ENCODE measurements at places on chromosomes 1 and 21.

DNA sequence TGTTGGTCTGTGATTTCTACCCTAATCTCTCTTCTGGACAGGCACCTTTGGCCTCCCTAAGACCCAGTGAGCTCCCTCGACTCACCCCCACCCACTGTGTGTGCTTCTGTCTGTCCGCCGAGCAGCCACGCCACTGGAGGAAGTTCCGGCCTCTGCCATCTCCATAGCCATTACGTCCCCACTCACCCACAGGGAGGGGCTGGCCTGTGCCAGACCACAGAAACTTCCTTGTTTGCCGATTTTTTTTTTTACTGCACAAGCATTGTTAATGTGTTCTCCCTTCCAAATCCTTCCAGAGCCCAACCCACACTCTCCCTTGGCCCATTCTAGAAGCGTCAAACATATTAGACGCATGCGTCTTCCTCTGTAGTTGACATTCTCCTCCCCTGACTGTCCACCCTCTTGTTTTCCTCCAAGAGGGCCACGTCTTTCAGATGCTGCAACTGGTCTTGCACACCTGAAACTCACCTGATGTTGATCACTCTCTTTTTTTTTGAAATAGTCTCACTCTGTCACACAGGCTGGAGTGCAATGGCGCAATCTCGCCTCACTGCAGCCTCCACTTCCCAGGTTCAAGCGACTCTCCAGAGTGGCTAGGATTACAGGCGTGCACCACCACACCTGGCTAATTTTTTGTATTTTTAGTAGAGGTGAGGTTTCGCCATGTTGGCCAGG is 72.3 kb downstream of the EVA1C start:
- DNase-seq = no peak

DNA sequence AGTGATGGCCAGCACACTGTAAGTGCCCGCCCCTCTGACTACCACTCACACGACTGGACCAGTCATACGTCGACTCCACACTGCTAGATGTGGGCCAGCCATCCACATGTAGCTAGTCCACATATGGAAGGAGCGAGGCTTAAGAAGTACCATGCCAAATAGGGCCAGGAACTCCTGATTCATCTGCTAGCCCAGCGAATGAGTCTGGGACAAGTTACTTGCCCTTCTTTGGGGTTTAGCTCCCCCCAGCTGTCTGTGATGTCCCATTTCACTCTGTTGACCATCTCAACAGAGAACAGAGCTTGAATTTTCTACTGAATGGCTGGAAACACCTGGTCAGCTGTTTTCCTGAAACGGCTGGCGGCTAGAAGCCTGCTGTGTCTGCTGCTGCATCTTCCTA is 5.8 kb downstream of the CSRP1 start:
- no peak for DNase-seq

DNA sequence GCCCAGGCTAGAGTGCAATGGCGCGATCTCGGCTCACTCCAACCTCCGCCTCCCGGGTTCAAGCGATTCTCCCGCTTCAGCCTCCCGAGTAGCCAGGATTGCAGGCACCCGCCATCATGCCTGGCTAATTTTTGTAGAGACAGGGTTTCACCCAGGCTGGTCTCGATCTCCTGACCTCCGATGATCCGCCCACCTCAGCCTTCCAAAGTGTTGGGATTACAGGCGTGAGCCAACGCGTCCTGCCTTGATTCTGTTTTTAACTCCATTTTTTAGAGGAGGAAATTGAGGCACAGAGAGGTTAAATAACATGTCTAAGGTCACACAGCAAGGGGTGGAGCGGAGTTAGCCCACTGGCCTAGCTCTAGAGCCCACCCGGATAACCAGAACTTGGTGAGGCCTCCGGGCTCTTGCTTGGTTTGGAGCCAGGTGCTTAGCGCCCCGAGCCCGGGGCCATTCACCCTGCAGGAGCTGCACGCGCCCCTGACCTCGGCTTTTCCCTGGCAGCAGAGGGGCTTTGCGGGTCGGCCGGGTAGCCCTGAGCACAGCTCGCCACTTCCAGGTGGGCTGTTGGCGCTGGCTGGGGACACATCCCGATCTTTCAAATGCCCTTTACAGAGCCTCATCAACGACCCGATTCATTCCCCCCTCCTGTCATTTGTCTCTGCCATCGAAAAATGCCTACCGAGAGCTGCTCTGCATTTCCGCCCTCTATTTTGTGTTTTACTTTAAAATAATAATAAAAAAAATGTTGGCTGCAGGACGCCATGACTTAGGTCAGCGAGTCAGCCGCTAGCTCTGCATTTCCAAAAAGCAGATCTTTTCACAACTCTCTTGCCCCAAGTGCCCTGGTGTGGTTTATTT is 11.2 kb downstream of the SIM2 start:
- DNase-seq = no peak

DNA sequence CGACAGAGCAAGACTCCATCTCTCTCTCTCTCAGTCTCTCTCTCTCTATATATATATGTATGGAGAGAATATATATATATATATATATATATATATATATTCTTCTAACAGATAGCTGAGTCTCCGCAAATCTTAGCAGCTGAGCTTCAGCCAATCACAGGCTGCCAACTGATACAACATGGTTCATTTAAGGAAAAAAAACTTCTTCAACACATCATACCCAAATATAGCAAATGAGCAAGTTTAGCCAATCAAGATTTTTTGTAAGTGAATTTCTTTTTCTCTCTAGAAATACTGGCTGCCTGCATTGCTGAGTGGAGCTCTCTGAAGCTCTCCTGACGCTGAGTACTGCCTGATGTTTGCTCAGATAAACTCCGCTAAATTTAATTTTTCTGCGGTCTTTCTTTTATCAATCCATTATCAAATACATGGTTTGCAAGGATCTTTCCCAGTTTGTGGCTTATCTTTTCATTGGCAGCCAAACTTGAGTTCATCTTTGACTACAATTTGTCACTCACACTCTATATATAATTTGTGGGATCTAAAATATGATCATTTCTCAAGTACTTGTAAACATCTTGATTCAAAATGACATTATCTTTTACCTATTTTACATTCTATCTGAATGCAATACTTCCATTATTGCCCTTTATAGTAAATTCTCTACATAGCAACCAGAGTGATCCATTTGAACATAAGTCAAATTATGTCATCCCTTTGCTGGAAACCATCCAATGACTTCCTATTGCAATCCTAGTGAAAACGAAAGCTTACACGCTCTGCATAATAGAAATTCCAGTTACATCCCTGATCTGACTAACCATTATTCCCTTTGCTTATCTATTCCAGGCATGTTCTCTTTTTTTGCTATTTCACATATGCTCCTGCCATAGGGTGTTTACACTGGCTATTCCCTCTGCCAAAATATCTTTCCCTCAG is 2131.7 kb downstream of the MRPL39 start:
- no peak for DNase-seq

DNA sequence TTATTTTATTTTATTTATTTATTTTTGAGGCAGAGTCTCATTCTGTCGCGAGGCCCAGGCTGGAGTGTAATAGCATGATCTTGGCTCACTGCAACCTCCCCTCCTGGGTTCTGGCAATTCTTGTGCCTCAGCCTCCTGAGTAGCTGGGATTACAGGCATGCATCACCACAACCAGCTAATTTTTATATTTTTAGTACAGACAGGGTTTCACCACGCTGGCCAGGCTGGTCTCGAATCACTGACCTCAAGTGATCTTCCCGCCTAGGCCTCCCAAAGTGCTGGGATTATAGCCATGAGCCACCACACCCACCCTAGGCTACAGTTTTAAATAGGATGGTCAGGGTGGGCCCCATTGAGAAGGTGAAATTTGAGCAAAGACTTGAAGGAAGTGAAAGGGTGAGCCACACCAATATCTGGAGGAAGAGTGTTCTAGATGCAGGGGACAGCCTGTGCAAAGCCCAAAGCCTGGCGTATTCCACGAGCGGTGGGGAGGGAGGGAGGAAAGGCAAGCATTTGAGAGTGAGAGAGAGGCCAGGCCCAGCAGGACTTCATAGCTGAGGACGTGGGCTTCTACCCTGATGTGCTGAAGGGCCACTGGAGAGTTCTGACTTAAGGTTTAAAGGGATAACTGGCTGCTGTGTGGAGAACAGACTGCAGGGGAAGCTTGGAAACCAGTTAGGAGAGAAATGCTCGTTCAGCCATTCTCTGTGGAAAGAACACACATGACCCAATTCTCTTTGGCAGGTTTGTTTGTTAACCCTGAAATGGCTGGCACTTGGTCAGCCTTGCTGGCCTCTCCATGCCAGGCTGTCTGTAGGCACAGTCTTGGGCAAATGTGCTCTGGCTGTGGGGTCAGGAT is 62.6 kb upstream of the FAM20B start:
- DNase-seq = no peak

- no peak for DNase-seq
Measured at GRCh38 chr1:221470000-221470698, 271.7 kb downstream of the DUSP10 start.
